ENCODE measurements at places on chromosomes 3 and 15.

- no peak for DNase-seq
Observed at GRCh38 chr3:77141423-77141822, 101.5 kb downstream of the ROBO2 start.

DNA sequence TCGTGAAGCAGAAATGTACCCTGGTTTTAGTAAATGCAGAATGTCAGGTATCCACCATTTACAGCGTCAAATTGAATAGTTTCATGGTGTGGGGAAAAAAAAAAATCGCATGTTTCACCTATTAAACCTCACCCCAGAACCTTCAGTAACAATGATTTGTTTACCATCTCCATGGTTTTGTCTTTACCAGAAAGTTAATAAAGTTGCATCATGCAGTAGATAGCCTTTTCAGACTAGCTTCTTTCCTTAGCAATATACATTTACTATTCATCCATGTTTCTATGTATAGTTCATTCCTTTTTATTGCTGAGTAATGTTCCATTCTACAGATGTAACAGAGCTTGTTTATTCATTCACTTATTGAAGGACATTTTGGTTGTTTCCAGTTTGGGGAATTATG lies 1066.1 kb downstream of the FHIT start:
- DNase-seq: no peak

- DNase-seq: no peak
Observed at GRCh38 chr3:159146856-159147435, 345.1 kb downstream of the MFSD1 start.

GRCh38 chr15:67087507-67088172 lies 22.2 kb downstream of the SMAD3 start:
- no peak for DNase-seq

- DNase-seq: peak; percentile 46
Observed at GRCh38 chr3:69306239-69307185, 79.4 kb downstream of the FRMD4B start.

DNA sequence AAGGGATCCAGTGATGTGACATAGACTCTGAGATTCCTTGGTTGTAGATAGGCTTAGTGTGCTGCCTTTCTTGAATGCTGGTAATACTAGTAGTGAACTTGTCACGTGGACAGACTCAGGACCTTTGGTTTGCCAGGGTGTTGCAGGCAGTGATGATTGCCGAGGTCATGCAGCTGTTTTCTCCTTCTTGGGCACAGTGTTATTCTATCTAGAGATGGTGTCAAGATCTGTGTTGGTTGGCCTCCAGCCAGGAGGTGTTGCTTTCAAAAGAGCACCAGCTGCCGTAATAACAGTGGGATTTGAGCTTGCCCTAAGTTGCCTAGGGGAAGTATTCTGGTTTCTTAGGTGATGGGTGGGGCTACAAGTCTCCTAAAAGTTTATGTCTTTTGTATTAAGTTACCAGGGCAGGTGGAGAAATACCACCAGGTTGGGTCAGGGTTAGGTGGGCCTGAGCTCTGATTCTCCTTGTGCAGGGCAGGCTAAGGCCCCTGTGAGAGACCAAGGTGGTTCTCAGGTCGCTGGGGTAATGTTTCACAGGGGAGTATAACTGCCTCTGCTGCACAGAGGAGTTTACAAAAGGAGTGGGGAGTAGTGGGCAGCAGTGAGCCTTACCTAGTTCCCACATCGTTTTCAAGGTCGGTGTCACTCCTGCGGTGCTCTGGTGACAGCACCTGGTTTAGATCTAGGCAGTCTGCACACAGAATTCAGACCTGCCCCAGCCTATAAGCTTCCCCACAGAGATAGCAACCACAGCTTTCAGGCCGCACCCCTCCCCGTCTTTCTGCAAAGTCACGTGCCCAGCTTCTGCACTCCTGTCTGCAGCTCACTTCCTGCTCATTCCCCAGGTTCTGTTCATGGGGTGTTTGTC lies 350.3 kb downstream of the DOCK3 start:
- peak; percentile 64 for DNase-seq

GRCh38 chr3:157082305-157082982 lies 77.5 kb downstream of the CCNL1 start:
- no peak for DNase-seq

GRCh38 chr3:55185380-55185779 lies 257.5 kb upstream of the LRTM1 start:
- DNase-seq: no peak

- peak; percentile 52 for DNase-seq
Observed at GRCh38 chr3:183428447-183429211, at the start of gene MCF2L2. Gene MCF2L2 (minus strand): TSS chr3:183428619. CDS start chr3:183427977, 642 bp downstream.

DNA sequence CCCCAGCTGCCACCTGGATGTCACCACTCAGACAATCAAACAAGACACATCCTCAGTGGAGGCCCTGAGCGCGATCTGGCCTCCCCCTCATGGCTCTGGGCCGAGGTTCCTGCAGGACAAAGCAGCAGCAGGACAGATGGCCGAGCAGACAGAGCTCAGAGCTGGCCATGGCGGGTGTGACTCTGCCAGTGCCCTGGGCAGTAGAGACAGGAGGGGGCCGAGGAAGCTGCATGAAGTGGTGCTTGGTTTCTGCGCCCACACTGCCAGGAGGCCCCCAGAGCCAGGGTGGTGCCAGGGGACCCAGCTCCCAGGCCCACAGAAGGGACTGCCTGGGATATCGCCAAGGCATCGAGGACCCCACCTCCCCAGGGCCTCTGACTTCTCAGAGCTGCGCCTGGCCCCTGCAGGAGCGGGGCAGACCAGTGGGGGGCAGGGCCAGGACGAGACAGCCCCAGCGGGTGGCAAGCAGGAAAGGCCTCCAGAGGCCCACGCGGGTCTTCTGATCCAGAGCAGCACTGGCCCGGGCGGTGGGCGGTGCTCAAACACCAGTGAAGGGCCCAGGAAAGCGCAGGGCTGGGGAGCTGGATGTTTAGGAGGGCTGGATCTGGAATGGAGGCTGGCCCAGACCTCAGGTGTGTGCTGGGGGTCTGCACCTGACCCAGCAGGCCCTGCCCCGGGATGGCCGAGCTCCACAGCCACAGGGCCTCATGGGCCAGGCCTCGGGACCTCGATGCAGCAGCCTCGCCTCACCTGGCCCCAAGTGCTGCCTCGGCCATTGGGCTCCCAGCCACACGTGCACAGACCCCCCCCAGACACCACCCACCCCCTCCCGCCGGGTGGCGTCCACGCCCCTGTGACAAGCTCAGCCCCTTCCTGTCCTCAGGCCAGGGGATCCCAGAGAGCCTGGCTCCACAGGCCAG lies 76.0 kb downstream of the GOLGA8G start:
- DNase-seq: no peak

GRCh38 chr3:147773116-147773630 lies 364.0 kb downstream of the ZIC1 start:
- no peak for DNase-seq

DNA sequence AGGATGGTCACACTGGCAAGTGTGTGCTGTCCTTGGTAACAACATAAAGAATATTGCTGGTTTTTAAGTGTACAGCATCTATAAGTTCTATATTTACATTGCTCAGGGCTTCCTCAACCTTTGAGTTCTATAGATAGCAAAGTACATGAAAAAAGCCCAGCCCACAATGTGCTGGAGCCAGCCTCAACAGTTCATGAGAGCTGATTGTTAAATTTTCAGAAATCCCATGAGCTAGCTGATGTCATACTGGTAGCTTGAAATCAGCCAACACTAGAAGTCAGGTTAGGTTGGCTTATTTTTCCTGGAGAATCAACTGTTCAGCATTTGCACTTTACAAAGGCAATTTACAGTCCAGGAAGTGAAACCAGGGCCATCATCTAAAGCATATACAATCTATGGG lies 102.8 kb downstream of the STRIT1 start:
- DNase-seq: no peak

GRCh38 chr3:138338811-138339210 lies 9.2 kb upstream of the NME9 start:
- DNase-seq: no peak

- DNase-seq: no peak
Observed at GRCh38 chr3:193499801-193500485, 54.8 kb downstream of the ATP13A4 start.

DNA sequence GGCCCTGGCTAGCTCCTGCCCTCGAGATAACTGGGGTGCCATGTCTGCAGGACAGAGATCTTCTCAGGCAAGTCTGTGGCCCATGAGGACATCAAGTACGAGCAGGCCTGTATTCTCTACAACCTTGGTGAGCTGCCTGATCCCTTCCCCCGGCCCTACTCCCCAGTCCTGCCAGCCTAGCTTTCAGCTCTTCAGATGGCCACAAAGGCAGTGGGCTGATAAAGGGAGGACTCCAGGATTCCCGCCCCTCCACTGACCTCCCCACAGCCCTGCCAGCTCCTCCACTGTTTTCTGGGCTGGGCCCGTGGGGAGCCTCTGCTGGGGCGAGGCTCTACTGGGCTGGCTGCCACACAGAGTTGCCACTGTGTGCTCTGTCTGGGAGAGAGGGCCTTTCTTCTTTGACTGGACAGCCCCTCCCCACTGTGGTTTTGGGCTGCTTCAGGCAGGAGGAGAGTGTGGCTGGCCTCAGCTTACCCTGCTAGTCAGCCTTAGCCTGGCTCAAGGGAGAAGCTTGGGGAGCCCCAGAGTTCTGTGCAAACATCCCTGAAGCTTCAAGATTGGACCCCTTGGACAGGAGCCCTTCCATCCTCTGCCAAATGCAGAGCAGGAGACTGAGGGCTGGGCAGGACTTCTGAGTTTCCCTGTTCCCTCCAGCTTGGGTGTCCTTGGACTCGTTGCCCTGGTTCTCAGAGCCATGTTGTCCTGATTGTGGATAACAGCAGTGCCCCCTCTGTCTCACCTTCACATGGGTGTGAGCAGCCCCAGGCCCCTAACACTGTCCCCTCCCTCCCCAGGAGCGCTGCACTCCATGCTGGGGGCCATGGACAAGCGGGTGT lies 24.4 kb downstream of the PTPN23 start:
- no peak for DNase-seq

GRCh38 chr3:36957862-36958686 lies 13.2 kb upstream of the TRANK1 start:
- DNase-seq: no peak

DNA sequence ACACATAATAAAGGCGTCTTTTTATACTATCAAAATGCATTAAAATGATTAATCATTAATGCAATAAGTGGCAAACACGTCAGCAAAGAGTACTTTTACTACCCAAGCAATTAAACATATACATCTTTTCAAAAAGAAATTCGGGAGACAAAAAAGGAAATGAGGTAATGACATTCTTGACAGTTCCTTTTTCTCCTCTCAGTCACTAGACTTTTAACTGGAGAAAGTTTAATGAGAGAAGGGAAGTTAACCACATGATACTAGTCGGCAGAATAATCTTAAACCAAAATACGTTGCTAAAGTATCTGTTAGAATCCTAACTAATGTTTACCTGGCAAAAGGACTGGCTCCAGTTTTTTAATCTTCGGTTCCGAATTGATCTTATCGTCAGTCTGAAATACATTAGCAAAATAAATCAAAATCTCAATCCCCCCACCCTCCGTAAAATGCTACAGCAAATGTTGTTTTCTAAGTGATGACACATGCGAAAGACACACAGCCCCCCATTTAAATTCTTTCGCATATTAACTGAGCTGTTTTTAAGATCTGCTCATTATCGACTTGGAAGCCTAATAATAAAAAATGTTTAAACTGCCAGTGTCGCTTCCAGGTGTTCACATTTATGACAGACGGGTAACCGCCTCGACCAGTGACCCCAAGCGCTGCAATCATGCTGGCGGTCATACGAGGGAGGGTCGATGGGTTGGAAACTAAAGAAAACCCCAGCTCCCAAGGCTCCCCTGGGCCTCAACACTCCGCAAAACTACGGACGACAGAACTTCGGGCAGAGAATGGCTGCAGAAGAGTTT lies 778 bp downstream of the MTMR10 start:
- no peak for DNase-seq

GRCh38 chr3:162641317-162641716 lies 1144.7 kb downstream of the OTOL1 start:
- no peak for DNase-seq

DNA sequence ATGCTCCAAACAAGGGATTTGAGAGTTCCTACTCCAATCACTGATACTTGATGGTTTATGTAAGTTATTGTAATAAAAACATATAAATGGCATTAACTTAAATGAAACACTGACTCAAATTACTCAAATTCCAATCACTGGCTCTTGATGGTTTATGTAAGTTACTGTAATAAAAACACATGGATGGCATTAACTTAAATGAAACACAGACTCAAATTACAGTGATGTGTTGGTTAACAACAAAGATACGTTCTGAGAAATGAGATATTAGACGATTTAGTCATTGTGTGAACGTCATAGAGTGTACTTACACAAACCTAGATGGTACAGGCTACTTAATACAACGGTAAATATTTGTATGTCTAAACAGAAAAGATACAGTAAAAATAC lies 6.6 kb downstream of the MOBP start:
- no peak for DNase-seq

DNA sequence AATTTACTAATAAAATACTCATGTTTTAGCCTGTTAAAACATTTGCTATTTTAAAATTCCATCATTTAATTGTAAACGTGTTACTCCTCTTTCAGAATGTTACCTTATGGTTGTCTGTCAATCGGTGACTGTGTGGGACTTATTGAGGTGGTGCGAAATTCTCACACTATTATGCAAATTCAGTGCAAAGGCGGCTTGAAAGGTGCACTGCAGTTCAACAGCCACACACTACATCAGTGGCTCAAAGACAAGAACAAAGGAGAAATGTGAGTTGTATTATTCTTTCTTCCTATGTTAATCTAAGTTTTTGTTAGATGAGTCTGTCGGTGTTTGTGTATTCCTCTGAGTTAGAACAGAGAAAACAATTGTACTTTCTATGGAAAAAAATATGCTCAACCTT lies 21.7 kb downstream of the KCNMB3 start:
- DNase-seq: no peak

DNA sequence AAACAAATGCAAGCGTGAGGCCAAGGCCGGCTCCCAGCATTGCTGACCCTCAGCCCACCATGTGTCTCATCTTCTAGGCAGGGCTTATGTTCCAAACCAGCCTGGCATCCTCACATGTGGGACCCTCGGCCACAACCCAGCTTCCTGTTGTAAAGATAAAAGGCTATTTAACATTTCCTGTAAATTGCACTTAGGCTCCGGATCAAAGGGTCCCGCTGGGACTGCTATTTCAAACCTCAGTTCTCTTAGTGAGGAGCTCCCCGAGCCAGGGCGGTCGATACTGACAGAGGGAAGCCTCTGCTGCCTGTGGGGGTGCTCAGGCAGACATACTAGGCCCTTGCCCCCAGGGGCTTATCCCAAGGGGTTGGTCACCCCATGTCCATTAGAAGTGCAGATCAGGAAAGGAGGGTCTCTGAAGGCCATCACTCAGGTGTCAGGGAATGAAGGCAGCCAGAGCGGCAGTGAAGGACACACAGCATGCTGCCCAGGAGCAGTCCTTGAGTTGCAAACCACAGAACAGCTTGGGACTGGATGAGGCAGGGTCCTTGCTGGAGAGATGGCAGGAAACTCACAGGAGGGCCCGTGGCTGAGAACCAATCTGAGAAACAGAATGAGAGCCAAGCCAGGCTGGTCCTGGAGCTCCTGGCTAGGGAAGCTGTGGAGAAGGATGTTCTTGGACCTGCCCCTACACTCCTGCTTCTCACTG lies 239.9 kb downstream of the TLE3 start:
- no peak for DNase-seq

- DNase-seq: no peak
Observed at GRCh38 chr3:145719114-145719513, 441.9 kb downstream of the PLOD2 start.

- no peak for DNase-seq
Observed at GRCh38 chr3:113741086-113741485, 5.0 kb downstream of the NAA50 start.

Data from activated CD4-positive, CD25-positive, alpha-beta regulatory T cell (primary cell).